ENCODE measurements at places on chromosomes 2 and 18. TPM values are rescaled to one million over a fixed set of nuclear protein-coding genes. Genes with fewer than 3 reads are reported as not detected.

Gene GNLY
- 45.1 TPM for total RNA-seq

Gene MDH1B
- total RNA-seq, result 0.25 TPM

Gene ERBB4
- total RNA-seq, result not detected

Gene TM4SF20
- total RNA-seq, result not detected

Gene ANKRD30B
- total RNA-seq, result not detected

Gene ITPRID2
- total RNA-seq, result 79.7 TPM

Gene MRPL53
- total RNA-seq, result 39.5 TPM

DNA sequence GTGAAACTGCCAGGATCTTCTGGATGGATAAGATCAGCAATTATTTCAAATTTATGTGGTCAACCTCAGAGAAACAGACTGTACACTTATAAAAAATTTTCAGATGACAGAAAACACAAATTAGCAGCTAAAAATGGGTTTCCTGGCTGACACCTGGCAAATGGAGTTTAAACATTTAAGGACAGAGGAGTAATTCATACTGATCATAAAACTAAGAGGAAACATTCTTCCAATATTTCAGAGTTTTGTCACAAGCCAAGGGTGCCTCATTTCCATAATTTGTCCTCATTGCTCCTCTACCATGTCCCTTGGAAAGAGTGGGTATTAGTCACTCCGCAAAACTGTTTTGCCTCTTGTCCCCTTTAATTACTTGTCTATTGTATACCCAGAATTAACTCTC is 70.2 kb downstream of the TMEFF2 start:
- DNase-seq, result no peak

GRCh38 chr2:128756365-128756717 is 437.7 kb upstream of the HS6ST1 start:
- DNase-seq, result no peak

- no peak for DNase-seq
Measured at GRCh38 chr2:191105082-191105481, 45.7 kb downstream of the STAT4 start.

DNA sequence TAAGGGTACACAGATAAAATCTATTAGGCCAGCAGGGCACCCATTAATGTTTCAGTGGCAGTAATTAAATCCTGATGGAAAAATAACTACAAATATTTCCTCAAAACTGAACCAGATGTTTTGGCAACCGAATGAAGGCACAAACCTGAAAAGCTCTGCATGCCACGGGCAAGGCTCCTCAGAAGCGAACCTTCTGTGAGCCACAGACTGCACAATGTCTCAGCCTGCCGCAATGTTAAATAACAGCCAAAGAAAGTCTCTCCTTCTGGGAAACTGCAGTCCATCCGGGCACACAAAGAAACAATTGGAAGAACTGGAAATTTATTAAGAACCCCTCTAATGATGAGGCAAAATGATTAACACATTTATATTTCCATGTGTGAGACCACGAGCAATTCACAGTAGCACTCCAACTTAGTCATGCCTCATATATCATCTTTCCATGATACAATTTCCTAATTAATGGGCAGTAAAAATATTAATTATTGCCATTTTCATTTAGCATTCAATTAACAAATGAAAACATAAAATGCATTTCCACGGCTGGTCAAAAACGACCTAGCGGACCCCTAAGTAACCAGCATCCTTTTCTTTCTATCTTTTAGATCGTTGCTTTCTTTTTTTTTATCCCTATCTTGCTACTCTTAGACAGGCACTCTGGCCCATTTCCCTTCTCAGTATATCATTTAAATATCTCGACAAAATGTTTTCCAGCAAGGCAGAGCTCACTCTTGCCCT is 237.5 kb downstream of the EPHA4 start:
- DNase-seq, result no peak

GRCh38 chr2:215171796-215172195 is 33.4 kb upstream of the ABCA12 start:
- DNase-seq, result no peak

GRCh38 chr2:3443083-3443482 is 63.6 kb downstream of the TRAPPC12 start:
- DNase-seq, result no peak

DNA sequence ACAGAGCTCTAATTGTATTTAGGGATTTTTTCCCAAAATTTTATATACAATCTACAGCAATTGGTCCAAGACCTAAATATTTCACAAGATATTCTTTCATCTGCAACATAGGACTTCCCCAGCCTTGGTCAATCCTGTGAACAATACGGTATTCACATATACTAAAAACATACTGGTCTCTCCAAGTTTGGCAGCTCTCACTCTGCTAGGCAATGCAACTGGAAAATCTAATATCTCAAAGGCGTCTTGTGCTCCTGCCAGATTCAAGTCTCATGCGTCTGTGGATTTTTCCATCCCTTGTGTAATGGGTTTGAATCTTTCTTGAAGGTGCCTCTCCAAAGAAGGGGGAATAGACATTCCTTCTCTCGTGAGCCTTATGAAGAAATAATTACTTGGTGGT is 27.4 kb upstream of the MBOAT2 start:
- DNase-seq, result no peak

GRCh38 chr2:43082111-43082894 is 144.1 kb downstream of the ZFP36L2 start:
- DNase-seq, result no peak

- no peak for DNase-seq
Measured at GRCh38 chr2:54966165-54966832, 84.0 kb downstream of the RTN4 start.

DNA sequence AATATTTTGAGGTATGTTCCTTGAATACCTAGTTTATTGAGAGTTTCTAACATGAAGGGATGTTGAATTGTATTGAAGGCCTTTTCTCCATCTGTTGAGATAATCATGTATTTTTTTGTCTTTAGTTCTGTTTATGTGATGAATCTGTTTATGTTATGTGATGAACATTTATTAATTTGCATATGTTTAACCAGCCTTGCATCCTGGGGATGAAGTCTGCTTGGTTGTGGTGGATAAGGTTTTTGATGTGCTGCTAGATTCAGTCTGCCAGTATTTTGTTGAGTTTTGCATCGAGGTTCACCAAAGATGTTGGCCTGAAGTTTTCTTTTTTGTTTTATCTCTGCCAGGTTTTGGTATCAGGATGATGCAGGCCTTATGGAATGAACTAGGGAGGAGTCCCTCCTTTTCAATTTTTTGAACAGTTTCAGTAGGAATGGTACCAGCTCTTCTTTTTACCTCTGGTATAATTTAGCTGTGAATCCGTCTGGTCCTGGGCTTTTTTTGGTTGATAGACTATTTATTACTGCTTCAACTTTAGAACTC is 71.9 kb downstream of the EPC2 start:
- no peak for DNase-seq

DNA sequence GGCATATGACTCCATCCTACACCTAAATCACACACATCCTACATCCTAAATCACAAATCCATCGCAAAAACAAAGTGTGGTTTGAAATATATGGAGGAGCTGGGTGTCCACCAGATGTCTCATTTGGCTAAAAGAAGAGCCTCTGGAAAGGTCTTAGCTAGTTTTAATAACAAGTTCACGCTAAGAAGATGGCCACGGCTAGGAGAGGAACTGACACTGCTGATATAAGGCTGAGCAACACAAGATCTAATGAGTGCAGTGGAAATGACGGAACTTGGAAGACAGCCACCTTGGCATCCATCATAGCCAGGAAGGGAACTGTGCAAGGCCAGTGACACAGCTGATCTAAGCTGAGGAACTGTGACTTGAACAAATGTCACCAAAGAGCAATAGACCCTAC is 60.0 kb upstream of the AGAP1 start:
- DNase-seq, result no peak

DNA sequence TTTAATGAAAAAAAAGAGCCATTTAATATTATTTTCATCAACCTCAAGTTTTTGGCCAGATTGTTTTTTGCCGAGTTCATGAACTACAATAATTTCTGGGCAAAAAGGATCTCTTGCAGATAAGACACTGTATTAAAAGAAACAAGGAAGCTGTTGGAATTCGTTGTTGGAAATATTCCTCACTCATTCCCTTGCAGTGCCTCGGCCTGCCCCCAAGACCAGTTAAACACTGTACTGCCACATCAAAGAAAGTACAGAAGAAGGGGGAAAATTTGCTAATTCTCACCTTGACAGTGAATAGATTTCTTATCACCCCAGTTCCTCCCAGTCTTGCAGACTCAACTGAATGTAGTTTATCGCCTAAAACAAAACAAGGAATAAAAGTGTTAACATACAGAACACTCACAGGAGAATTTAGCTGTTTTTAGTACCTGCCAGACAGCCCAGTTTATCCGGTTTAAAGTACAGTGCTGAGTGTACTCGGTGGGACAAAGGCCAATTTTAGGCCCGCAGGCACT is 1.2 kb downstream of the IDH1 start:
- no peak for DNase-seq

GRCh38 chr2:42196403-42197267 is 27.5 kb downstream of the EML4 start:
- DNase-seq, result peak; percentile 77

DNA sequence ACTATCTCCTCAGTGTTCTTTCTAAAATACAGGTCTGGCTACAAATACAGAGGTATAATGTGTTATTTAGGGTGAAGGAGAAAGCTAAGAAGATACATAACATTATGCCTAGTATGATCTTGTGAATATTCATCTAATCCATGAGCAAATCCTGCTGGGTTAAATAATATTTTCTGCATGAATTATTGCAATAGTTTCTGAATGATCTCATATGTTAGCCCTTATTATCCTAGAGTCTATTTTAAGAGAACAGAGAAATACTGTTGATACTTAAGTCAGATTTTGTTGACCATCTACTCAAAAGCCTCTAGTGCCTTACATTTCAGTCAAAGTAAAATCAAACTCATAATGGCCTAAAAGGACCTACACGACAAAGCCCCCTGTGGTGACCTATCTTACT is 382.3 kb downstream of the FIGN start:
- no peak for DNase-seq

All from CD4-positive, alpha-beta T cell (primary cell).